ENCODE measurements at places on chromosomes 12 and 14. TPM values are rescaled to one million over a fixed set of nuclear protein-coding genes. Genes with fewer than 3 reads are reported as not detected.

The SPSB2 gene
- 25.9 TPM for total RNA-seq

The P2RX2 gene
- total RNA-seq: not detected

- H3K27ac ChIP-seq: no peak within 1 kb of the TSS
- H3K4me3 ChIP-seq: peak within 1 kb of the TSS; percentile 23
- H3K27me3 ChIP-seq: peaks cover 14% of the 10 kb centered on the region
- no peaks in the 10 kb centered on the region for H3K36me3 ChIP-seq
Observed at GRCh38 chr12:78864403-78864869, at the start of gene SYT1. Gene SYT1, plus strand, starts transcription at chr12:78864774.

DNA sequence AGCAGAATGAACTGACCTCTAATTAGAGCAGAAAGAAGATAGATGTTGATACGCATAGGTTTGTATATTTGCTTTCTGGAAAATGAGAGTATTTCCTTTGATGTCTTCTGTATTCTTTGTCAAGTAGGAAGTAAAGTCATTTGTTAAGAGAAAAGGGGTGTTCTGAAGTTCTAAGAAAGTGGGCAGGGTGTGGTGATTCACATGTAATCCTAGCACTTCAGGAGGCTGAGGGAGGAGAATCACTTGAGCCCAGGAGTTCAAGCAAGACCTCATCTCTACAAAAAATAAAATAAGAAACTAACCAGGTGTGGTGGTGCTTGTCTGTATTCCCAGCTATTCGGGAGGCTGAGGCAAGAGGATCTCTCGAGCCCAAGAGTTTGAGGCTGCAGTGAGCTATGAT, 2.8 kb downstream of the RHNO1 start:
- no peaks in the 10 kb centered on the region for H3K36me3 ChIP-seq
- H3K4me3 ChIP-seq: no peak overlapping the region
- DNase-seq: no peak
- H3K27ac ChIP-seq: no peak overlapping the region
- H3K4me1 ChIP-seq: peaks cover 5% of the 10 kb centered on the region

GRCh38 chr12:1811281-1811947, 9.0 kb upstream of the LRTM2 start:
- H3K36me3 ChIP-seq: no peaks in the 10 kb centered on the region
- peak overlapping the region; percentile 55 for H3K27ac ChIP-seq
- peaks cover 2% of the 10 kb centered on the region for H3K27me3 ChIP-seq
- no peak for DNase-seq

- no peaks in the 10 kb centered on the region for H3K4me1 ChIP-seq
- no peak overlapping the region for H3K4me3 ChIP-seq
- no peaks in the 10 kb centered on the region for H3K36me3 ChIP-seq
- no peak for DNase-seq
- H3K27ac ChIP-seq: no peak overlapping the region
Observed at GRCh38 chr12:91094957-91095356, 16.3 kb downstream of the LUM start.

GRCh38 chr14:77823378-77823777, 23.5 kb downstream of the ADCK1 start:
- H3K27me3 ChIP-seq: no peaks in the 10 kb centered on the region
- H3K4me3 ChIP-seq: no peak overlapping the region
- peaks cover 21% of the 10 kb centered on the region for H3K36me3 ChIP-seq
- H3K27ac ChIP-seq: no peak overlapping the region
- no peaks in the 10 kb centered on the region for H3K4me1 ChIP-seq

DNA sequence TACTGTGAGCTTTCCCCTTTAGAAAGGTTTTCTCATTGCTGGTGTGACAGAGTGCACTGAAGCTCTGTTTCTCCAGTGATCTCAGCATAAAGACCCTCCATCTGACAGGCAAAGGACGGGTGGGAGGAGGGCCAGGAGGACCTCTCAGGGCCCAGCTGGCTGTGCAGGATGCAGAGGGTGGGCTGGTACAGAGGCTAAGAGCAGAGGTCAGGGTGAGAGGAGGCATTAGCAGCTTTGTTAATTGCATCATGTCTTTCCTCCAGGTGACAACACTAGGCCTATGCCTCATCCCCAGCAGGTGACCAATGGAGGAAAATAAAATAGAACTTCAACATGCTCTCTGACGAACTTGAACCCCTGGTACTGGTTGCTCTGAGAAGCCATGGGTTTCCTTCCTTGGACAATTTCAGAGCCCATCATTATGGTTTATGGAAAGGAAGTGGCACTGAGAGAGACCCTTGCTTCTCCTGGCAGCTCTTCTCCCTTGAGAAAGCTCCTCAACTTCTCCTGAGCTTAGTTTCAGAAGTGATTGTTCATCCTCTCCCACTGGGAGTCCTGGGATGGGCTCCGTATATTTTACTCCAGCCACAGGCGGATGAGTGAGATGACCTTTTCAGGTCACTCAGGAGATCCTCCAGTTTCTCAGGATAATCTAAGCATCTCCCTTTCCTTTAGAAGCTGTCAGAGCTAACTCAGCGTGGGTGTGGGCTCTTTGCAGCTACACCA, 45.8 kb upstream of the ATP23 start:
- H3K27ac ChIP-seq: peak overlapping the region; percentile 41
- no peaks in the 10 kb centered on the region for H3K36me3 ChIP-seq
- H3K4me1 ChIP-seq: peaks cover 63% of the 10 kb centered on the region
- peak overlapping the region; percentile 29 for H3K4me3 ChIP-seq

- no peaks in the 10 kb centered on the region for H3K27me3 ChIP-seq
- no peaks in the 10 kb centered on the region for H3K36me3 ChIP-seq
- no peak overlapping the region for H3K27ac ChIP-seq
- H3K4me1 ChIP-seq: no peaks in the 10 kb centered on the region
- no peak overlapping the region for H3K4me3 ChIP-seq
- no peak for DNase-seq
Observed at GRCh38 chr14:84403585-84403984, 1126.4 kb upstream of the FLRT2 start.

GRCh38 chr12:30753233-30753632, 1.5 kb downstream of the CAPRIN2 start:
- no peak for DNase-seq
- no peaks in the 10 kb centered on the region for H3K36me3 ChIP-seq
- peaks cover 15% of the 10 kb centered on the region for H3K4me1 ChIP-seq
- H3K27ac ChIP-seq: no peak overlapping the region
- H3K4me3 ChIP-seq: no peak overlapping the region
- no peaks in the 10 kb centered on the region for H3K27me3 ChIP-seq

DNA sequence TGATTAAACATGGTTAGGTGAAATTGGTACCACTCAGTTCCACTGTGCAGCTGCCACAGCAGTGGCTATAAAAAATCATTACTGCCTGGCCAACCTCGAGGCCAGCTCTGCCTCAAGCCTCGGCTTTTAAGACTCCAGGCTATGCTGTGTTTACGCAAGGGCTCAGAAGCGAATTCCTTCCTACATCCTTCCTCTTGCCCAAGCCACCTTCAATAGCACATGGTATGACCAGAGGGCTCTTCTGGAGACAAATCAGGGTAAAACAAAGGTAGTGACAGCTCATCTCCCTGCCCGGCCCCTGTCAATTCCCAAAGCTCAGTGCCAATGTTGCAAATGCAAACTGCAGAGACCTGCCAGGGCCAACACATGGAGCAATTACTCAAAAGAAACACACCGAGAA, 31.9 kb downstream of the NUAK1 start:
- no peak overlapping the region for H3K4me3 ChIP-seq
- no peak for DNase-seq
- H3K4me1 ChIP-seq: no peaks in the 10 kb centered on the region
- H3K36me3 ChIP-seq: no peaks in the 10 kb centered on the region

Measured in T-cell (primary cell).